ENCODE measurements at places on chromosomes 12 and 14.

DNA sequence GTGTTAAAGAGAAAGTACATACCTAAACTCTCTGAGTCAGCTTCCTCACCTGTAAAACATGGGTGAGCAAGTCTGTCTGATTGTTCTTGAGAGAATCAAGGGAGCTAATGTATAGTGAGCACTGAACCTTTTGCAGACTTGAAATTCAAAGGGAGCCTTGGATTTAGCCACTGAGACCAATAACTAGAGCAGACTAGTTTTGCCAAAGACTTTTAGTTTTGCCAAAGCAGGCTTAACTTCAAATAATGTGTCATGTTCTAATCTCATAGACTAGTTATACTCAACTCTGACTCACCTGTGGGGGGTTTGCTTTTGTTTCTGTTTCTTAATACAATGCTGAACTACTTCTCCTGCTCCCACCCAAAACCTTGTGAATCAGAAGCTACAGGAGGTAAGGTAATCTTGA is 123.7 kb downstream of the SLC25A21 start:
- DNase-seq: no peak

DNA sequence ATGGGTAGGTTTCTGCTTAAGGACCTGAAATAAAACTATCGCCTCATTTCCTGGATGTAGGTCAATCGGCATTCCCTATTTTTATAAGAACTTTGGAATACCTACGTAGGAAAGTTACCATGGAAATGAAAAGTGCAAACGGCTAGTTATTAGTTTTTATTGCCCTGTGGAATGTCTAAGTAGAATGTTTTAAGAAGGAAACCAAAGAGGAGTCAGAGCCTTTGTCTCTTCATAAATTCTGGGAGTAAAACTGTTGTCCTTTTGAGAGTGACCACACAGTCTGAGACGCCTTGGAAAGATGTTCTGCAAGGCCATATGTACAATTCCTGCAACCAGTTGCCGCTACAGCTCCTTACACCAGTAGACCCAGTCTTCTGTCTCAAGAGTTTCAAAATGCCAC is 176.0 kb upstream of the SEL1L start:
- no peak for DNase-seq

GRCh38 chr14:81023095-81023710 is 67.8 kb downstream of the TSHR start:
- no peak for DNase-seq

- DNase-seq: no peak
Observed at GRCh38 chr14:106792543-106792942, 1266.2 kb downstream of the TMEM121 start.

- peak; percentile 84 for DNase-seq
Observed at GRCh38 chr14:69501423-69501838, 16.9 kb downstream of the PLEKHD1 start.

DNA sequence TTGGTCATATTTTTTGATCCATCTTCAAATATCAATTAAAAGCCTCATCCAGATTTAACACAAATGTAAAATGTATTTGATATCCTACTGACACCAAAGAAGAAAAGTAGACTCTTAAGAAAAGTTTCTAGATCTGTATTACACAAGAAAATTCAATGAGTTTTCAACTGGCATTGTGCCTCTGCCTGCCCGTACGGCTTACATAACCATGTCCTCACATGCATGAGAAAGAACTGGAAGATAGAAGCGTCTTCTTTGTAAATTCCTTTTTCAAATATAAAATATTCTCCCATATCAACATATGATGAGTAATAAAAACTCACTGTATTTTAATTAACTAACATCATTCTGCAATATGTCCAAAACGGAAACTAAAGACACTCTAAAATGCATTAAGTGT is 7.2 kb downstream of the ANKS1B start:
- DNase-seq: no peak

GRCh38 chr12:57151741-57152630 is 4.6 kb upstream of the LRP1-AS start:
- no peak for DNase-seq

GRCh38 chr12:106669216-106669615 is 86.4 kb downstream of the RFX4 start:
- DNase-seq: no peak

DNA sequence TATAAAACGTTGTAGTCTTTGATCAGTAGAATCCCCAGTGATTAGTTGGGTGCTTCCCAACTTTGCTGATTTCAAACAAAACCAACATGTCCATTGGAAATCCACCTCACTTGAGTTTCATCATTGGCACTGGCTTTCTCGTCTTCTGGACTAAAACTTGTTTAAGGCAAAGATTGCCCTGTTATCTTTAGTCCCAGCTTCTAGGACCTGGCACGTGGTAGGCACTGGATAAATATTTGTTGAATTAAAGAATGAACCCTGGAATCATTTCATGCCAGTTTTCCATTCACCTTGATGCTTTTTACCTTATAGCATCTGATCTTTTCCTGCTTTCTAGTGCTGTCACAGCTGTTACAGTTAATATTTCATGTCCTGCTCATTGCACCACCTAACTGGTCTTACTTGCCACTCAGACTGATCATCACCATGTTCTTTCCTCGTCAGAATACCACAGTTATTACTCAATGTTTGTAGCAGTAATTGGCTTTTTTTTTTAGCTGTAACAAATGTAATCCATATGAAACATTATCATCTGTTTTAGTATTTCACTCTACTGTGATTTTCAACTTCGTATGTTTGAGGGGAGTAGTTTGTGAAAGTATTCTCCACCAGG is 7.3 kb upstream of the C12orf50 start:
- DNase-seq: no peak

GRCh38 chr14:75200451-75200850 is 24.0 kb upstream of the TMED10 start:
- DNase-seq: no peak

DNA sequence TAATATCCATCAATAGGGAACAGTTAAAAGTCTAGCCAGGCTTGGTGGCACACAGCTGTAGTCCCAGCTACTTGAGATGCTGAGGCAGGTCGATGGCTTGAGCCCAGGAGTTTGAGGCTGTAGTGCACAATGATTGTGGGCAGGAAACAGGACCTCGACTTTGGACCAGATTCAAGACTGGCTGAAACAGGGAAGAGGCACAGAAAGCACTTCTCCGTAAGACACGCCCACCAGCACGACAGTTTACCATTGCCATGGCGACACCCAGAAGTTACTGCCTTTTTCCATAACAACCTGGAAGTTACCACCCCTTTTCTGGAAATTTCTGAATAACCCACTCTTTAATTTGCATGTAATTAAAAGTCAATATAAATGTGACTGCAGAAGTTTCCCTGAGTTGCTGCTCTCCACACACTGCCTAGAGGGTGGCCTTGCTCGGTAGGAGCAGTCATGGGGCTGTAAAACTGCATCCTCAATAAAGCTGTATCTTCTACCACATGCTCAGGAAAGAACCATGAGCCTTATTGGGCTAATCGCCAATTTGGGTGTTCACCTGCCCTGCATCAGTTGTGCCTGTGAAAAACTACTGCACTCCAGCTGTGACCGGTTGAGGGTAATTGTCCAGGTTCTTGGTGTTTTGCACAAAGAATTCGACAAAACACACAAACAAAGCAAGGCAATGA is 4.6 kb upstream of the LRRC23 start:
- DNase-seq: no peak

DNA sequence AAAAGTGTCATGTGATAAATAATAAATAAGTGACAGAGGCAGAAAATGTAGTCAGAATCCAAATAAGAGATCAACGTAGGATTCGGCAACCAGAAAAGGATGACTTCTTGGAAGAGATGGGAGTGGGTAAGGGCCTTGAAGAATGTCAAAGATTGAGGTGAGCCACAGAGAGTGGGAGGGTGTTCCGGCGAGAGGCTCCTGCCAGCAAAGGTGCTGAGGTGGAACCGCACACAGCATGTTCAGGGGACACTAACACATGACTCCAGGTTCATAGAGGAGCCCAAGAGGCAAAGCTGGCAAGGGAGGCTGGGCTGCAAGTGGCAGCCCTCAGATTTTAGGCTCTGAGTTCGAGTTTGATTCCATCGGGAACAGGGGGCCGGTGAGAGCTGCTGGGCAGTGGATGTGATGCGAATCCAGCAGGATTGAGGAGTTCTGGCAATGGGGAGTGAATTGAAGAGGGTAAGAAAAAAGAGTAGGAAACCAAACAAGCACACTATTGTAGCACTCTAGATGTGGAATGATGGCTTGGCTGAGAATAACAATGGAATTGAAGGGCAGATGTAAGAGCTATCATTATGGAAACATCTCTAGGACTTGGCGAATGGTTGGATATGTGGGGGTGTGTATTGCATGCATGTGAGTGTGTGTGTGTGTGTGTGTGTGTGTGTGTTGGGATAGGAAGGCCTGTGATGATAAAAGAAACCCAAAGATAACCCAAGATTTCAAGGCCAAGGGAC is 36.5 kb downstream of the LRRC74A start:
- no peak for DNase-seq

- no peak for DNase-seq
Observed at GRCh38 chr12:5554711-5555110, 122.8 kb downstream of the NTF3 start.
